Psoas muscle (tissue), 8 donors: ENCODE measurements at places on chromosomes 12 and 14. TPM values are rescaled to one million over a fixed set of nuclear protein-coding genes. Genes with fewer than 3 reads are reported as not detected.

GRCh38 chr12:119225454-119225853 lies 46.7 kb downstream of the HSPB8 start:
- no peaks in the 10 kb centered on the region for H3K36me3 ChIP-seq
- H3K27ac ChIP-seq: no peak overlapping the region
- H3K4me3 ChIP-seq: no peak overlapping the region
- no peaks in the 10 kb centered on the region for H3K27me3 ChIP-seq
- no peaks in the 10 kb centered on the region for H3K4me1 ChIP-seq

NID2 gene
- total RNA-seq: 5.4 TPM

- no peaks in the 10 kb centered on the region for H3K27me3 ChIP-seq
- H3K27ac ChIP-seq: peak overlapping the region; percentile 32
- DNase-seq: no peak
- peaks cover 34% of the 10 kb centered on the region for H3K4me1 ChIP-seq
- H3K36me3 ChIP-seq: no peaks in the 10 kb centered on the region
Measured at GRCh38 chr14:99592933-99593753, 10.9 kb downstream of the CCDC85C start.

RFX4 gene
- 0.56 TPM for total RNA-seq

- H3K27ac ChIP-seq: no peak overlapping the region
- no peak overlapping the region for H3K4me3 ChIP-seq
- DNase-seq: no peak
- peaks cover 15% of the 10 kb centered on the region for H3K4me1 ChIP-seq
- no peaks in the 10 kb centered on the region for H3K36me3 ChIP-seq
Measured at GRCh38 chr14:68628605-68629310, 164.1 kb downstream of the ZFP36L1 start.

DNA sequence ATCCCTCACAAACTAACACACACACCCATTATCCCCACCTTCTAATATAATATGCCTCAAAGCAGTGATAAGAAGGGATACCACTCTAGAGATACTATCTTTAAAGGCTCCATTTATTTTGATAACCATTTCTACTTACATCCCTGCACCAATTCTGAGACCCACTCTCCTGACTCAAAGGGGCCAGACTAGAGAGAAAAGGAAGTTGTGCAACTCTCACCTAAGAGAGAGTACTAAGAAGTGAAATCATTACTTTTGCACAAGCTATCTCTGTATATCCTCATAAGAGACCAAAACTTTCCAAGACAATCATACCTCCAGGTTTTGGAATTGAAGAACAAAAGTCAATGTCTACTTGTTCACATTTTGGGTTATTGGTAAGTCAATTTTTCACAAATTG lies 45.4 kb upstream of the USP15 start:
- H3K4me1 ChIP-seq: no peaks in the 10 kb centered on the region
- H3K36me3 ChIP-seq: no peaks in the 10 kb centered on the region
- no peak for DNase-seq
- no peak overlapping the region for H3K27ac ChIP-seq
- H3K27me3 ChIP-seq: no peaks in the 10 kb centered on the region
- H3K4me3 ChIP-seq: no peak overlapping the region

GRCh38 chr12:92300777-92301176 lies 155.1 kb upstream of the BTG1 start:
- DNase-seq: no peak
- H3K4me3 ChIP-seq: no peak overlapping the region
- no peaks in the 10 kb centered on the region for H3K27me3 ChIP-seq
- H3K4me1 ChIP-seq: peaks cover 8% of the 10 kb centered on the region
- H3K36me3 ChIP-seq: no peaks in the 10 kb centered on the region

GRCh38 chr14:30020271-30020670 lies 92.6 kb upstream of the PRKD1 start:
- no peaks in the 10 kb centered on the region for H3K36me3 ChIP-seq
- no peak overlapping the region for H3K27ac ChIP-seq
- no peaks in the 10 kb centered on the region for H3K27me3 ChIP-seq
- H3K4me1 ChIP-seq: no peaks in the 10 kb centered on the region

DNA sequence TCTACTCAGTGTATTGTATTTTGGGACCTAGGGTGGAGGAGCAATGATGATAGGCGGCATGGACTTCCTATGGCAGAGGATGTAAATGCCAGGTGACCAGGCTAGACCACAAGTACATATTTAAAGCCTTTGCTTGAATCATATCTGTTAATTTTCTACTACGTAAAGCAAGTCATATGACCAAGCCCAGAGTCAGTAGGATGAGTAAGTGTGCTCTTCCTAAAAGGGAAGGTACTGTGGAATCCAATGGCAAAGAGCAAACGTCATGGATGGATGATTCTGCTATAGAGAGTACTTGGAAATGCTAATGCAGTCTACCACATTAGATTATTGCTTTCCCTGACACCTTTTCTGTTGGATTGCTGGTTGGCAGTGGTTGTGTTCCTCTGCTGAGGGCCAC lies 16.8 kb downstream of the GPATCH2L start:
- peaks cover 22% of the 10 kb centered on the region for H3K4me1 ChIP-seq
- H3K4me3 ChIP-seq: no peak overlapping the region
- no peaks in the 10 kb centered on the region for H3K27me3 ChIP-seq
- no peak for DNase-seq

WNT1 gene
- not detected for total RNA-seq

DNA sequence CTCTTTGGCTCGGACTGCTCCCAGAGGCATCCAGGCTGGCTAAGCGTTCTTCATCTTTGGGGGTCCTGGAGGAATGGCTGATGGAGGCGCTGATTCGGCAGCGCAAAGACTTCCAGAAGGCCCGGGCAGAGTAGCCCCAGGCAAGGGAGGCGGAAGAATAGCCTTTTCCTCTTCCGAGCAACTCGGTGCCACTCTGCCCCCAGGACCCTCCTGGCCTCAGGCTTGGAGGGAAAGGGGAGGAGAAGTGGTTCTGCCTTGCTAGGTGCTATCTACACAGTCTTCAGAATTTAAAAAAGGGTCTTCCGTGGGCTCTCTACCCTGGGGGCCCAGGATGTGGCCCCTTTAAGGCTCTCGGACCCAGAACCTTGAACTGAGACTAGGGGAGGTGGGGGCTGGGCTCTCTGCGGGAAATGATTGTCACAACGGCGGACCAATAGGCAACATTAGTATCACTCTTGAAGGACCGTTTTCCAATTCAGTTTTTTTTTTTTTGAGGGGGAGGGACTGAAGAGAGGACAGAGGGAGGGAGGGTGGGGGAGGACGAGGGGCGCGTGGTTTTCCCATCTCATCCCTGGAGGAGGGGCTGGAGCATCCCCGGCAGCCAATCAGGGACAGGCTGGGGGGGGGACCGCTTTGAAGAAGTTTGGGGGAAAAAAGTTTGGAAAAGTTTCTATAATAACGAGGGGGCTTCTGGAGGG lies at the start of gene NFATC4:
Gene NFATC4, plus strand, starts transcription at position 671 of the 698 bp plus-strand sequence. CDS start 157 bp downstream, outside the sequence.
- peak within 1 kb of the TSS; percentile 64 for H3K4me3 ChIP-seq
- peak; percentile 67 for DNase-seq

- H3K36me3 ChIP-seq: no peaks in the 10 kb centered on the region
- H3K27me3 ChIP-seq: no peaks in the 10 kb centered on the region
Measured at GRCh38 chr14:56829151-56829550, 18.9 kb upstream of the OTX2 start.

MYO1H gene
- total RNA-seq: not detected

PTPRO gene
- total RNA-seq: 0.73 TPM

GRCh38 chr14:32427726-32428528 lies 98.8 kb downstream of the AKAP6 start:
- DNase-seq: no peak
- H3K4me3 ChIP-seq: no peak overlapping the region
- no peaks in the 10 kb centered on the region for H3K4me1 ChIP-seq
- H3K36me3 ChIP-seq: no peaks in the 10 kb centered on the region
- H3K27ac ChIP-seq: no peak overlapping the region

GRCh38 chr12:65696227-65696626 lies 128.1 kb upstream of the HMGA2 start:
- no peak for DNase-seq
- no peaks in the 10 kb centered on the region for H3K36me3 ChIP-seq
- H3K27ac ChIP-seq: no peak overlapping the region
- no peak overlapping the region for H3K4me3 ChIP-seq

DNA sequence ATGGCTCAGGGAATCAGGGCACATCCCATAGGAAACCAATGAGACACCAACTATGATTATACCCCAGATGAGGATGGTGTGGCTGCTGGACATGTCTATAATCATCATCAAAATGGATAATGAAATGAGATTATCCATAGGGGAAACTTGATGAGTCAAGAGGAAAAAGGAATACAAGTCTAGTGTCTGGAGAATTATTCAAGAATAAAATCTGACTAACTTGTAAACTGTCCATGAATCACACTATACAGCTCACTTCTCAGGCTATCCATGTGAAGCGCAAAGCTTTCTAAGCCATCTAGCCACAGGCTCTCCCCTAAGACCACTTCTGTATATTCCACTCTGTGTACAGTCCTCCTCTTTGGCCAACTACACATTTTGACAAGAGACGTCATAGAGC lies 52.5 kb downstream of the DUSP16 start:
- no peak overlapping the region for H3K4me3 ChIP-seq
- no peak for DNase-seq
- peaks cover 71% of the 10 kb centered on the region for H3K4me1 ChIP-seq
- no peaks in the 10 kb centered on the region for H3K36me3 ChIP-seq
- H3K27ac ChIP-seq: peak overlapping the region; percentile 57

GRCh38 chr12:107782067-107782466 lies 7.6 kb downstream of the ASCL4 start:
- no peak overlapping the region for H3K4me3 ChIP-seq
- H3K27ac ChIP-seq: no peak overlapping the region
- H3K27me3 ChIP-seq: peaks cover 21% of the 10 kb centered on the region
- H3K36me3 ChIP-seq: no peaks in the 10 kb centered on the region
- no peak for DNase-seq

DNA sequence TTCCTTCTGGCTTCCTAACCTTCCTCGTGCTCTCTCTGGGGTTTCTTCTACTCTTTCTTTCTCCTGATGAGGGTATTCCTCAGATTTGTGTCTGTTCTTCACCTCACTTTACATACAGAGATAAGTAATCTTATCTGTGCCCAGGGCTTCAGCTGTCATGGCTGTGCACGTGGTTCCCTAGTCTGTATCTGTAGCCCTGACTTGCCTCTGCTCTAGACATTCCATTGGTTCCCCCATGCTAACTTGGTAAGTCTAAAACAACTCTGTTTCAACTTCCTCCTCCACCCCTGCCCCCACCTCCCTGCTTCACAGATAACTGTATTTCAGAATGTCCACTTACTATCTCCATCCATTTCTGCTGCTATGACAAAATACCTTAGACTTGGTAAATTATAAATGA lies 10.8 kb downstream of the DIP2B start:
- no peak for DNase-seq
- no peaks in the 10 kb centered on the region for H3K27me3 ChIP-seq
- no peaks in the 10 kb centered on the region for H3K36me3 ChIP-seq
- no peak overlapping the region for H3K27ac ChIP-seq

NELL2 gene
- total RNA-seq: not detected

TMTC1 gene
- total RNA-seq: 34.3 TPM

RPL10L gene
- not detected for total RNA-seq

AKAP6 gene
- 173 TPM for total RNA-seq

DNA sequence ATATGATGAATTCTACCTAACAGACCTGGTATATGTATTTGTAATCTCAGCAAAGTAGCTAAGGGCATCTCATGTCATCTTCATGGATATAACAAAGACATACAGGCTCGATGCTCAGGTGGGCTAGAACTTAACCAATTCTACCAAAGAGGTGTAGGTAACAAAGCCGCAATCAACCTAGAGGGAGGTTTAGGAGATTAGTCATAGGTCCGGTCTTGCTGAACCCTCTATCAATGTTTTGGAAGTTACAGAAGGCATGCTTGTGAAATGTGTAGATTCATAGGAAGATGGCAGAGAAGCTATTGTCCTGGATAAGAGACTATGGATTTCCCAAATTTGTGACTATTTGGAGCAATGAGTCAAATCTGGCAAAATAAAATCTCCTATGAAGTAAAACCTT lies 42.6 kb upstream of the SYCP3 start:
- no peak for DNase-seq
- H3K27me3 ChIP-seq: no peaks in the 10 kb centered on the region
- H3K4me3 ChIP-seq: no peak overlapping the region
- H3K36me3 ChIP-seq: no peaks in the 10 kb centered on the region
- H3K27ac ChIP-seq: no peak overlapping the region

DNA sequence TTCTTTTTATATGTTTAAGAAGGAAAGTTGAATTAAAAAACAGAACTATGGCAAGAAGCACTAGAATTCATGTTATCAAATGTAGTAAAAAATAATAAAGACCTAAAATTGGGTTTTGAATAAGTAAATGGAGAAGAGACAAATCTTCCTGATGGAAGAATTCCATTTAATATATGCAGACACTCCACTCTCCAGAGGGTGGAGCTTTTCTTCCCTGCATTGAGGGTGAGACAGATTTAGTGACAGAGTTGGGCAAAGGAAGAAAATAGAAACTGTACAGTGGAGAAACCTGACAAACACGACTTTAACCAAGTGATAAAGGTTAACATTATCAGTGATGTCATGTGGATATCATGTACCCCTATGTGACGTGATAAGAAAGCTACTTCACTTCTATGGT lies 217.6 kb downstream of the PRKD1 start:
- H3K27ac ChIP-seq: no peak overlapping the region
- H3K4me3 ChIP-seq: no peak overlapping the region
- no peak for DNase-seq

ALKBH2 gene
- total RNA-seq: 7.3 TPM

DNA sequence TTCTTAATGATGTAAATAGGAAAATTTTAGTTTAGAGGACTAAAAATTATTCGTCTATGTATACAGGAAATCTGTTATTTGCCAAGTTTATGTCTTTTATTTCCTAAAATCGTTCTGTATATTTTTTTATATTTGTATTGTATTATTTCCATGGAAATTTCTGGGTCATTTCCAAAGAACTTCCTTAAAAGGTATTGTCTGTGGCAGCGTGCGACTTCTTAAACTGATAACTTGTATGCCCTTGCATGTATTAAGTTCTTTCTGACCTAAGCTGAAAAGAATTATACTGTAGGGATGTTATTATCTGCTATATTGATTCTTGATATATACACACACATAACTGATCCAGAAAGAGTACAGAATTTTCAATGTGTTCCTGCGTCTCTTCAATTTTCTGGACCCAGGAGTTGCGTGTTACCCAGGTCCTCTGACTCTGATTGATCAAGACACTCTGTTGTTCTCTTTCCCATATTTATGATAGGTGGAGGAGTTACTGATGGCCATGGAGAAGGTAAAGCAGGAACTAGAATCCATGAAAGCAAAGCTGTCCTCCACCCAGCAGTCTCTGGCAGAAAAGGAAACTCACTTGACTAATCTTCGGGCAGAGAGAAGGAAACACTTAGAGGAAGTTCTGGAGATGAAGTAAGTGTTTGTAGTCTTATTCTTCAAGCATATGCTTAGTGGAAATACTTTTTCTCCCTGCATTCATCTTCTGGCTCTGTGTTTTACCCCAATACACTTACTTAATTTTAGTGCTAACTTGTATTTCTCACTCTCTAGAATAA lies 298.5 kb downstream of the ERC1 start:
- no peaks in the 10 kb centered on the region for H3K4me1 ChIP-seq
- no peak overlapping the region for H3K27ac ChIP-seq
- H3K27me3 ChIP-seq: no peaks in the 10 kb centered on the region
- H3K4me3 ChIP-seq: no peak overlapping the region
- H3K36me3 ChIP-seq: peaks cover 24% of the 10 kb centered on the region
